ENCODE measurements at places on chromosomes 12 and 14. TPM values are rescaled to one million over a fixed set of nuclear protein-coding genes. Genes with fewer than 3 reads are reported as not detected.

LHX5 gene
- 0.41 TPM for total RNA-seq

FAM90A1 gene
- total RNA-seq = 0.41 TPM

KRT75 gene
- total RNA-seq = not detected

KSR2 gene
- total RNA-seq = 0.82 TPM

DPF3 gene
- total RNA-seq = 5.7 TPM

HVCN1 gene
- total RNA-seq = 7.3 TPM

GRCh38 chr12:47105914-47106674, 26.3 kb upstream of the AMIGO2 start:
- no peak for DNase-seq

Data from frontal cortex (tissue), 4 donors.